ENCODE measurements at places on chromosomes 1 and 21.
A peak's percentile ranks its signal among the peaks of the same experiment; 100 is the strongest.

GRCh38 chr1:1554926-1555915 lies 14.8 kb upstream of the TMEM240 start:
- peak; percentile 63 for DNase-seq

- DNase-seq, result no peak
These were observed 19.4 kb downstream of the KNCN start for GRCh38 chr1:46532095-46532494.

DNA sequence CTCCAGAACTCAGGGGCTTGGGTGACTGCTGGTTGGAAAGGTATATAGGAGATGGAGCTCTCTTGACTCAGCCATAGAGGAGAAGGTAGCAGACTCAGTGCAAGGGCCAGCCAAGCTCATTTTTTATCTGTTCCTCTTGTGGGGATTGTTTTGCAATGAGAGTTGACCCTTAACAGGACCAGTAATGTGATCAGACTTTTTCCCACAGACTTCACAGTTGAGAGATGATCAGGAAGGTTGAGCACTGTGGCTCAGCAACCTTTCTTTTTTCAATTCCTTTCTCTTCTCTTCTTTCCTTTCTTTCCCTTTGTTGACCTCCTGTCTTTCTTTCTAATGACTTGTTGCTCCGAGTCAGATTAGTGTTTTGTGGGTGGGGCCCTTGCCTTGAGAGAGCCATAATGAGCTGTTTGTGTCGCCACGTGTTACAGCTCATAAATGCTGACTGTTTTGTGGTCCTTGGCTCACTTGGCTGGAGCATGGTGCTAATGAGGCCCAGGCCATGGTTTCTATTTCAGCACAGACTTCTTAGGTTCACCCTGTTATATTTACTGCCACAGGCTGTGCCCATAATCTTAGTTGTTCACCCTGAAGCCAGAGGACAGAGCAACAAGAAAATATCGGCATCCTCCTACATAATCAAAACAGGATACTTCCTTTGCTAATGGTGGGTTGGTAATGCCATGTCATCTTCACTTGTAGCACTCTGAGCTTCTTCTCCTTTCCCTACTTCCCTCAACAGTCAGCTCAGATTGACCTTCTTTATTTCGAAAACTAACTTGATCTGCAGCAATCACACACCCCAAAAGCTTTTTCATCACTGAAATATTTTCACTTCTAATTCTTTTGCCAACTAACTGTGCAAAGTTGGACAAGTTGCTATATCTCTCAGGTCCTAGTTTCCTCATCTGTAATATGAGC lies 13.9 kb downstream of the ADAM30 start:
- no peak for DNase-seq

DNA sequence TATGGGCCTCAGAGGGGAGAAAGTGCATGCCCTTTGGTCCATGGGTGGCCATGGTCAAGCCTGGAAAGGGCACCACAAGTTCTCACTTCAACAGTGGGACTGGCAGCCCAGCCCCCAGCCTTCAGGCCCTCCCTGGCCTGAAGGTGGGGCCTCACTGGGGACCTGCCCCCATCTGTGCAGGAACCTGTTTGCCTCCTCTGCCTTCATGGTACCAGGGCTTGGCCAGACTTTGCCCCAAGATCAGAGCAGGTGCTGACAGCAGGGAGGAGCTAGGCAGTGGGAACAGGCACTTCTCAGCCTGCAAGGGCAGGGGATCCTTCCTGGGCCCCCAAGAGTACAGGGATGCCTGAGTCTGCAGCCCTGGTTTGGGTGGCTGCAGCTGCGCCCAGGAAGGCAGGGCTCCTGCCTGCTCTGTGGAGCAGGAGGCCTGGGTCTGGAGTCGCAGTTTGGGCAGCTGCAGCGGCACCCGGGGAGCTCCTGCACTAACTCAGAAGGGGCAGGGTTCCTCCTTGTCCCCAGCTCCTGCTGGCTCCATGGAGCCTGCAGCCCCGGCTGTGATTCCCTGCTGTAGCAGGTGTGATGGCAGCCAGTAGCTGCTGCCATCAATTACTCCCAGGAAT lies 460.1 kb upstream of the NCAM2 start:
- DNase-seq, result no peak

DNA sequence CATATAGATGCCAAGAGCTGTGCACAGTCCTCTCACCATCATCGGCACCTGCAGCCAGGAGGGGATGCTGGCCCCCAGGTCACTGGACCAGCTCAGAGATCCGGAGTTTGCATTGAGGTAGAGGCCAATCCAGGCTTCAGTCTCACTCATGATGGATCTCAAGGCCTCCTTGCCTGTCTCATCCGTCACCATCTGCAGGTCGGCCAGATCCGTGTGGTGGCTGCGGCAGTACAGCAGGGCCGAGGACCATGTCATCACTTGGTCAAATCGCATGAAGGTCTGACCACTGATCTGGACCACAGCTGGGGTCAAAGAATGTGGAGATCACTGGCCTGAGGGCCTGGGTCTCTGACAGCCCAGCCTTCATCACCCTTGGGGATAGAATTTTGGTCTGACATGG lies 6.6 kb downstream of the CLEC20A start:
- no peak for DNase-seq

DNA sequence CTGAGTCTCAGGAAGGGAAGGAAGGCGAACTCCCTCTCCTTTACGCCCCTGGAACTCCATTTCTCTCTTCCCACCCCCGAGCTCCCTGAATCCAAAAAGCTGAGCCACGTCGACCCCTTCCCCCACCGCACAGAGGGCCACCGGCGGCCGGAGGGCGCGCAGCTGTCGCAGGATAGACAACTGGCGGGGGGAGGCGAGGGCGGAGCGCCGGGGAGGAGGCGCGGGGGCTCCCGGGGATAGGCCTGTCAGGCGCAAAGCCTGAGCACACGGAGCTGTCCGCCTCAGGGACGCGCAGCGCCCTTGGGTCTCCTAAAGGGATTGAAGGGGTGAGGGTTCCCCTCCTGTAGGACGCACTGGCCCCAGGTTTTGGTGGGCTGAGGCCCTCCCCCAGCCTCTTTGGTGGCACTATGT lies 752 bp upstream of the ACTA1 start:
- DNase-seq, result no peak

DNA sequence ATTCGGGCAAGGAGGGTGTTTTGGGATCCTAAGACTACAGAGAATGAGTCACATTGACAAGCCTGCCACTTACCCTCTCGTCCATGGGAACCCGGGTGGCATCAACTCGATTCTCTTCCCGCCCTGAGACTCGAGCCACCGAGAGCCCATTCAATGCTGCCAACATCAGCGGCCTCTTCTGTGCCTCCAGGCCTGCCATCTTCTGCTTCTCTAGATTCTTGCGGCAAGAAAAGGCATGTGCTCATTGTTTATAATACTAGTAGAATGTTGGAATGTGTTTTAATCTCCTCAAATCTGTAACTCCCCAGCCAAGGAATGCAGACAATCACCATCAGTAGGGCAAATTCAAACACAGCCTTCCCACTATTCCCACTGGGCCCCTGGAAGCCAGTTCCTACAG lies 96.9 kb downstream of the SMYD2 start:
- peak; percentile 32 for DNase-seq
